Mesothelial cell of epicardium (in vitro differentiated cells): ENCODE measurements at places on chromosomes 2 and 18.

- no peak for DNase-seq
Measured at GRCh38 chr2:232597362-232598079, 35.9 kb upstream of the EFHD1 start.

DNA sequence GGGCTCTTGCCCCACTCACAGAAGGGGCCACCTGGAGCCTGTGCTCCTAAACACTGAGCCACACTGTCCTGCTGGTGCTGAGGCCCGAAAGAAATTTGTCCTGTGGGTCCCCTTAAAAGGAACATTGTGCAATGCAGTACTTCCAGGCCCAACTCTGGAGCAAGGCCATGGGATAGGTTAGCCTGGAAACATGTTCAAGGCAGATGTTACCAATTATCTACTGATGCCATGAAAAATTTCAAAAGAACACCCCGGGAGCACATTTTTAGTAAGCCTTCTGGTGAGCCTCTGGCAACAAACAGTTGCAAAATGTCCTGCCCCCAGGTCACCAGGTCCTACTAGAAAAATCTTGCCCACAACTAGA is 12.3 kb upstream of the PTMA start:
- no peak for DNase-seq

DNA sequence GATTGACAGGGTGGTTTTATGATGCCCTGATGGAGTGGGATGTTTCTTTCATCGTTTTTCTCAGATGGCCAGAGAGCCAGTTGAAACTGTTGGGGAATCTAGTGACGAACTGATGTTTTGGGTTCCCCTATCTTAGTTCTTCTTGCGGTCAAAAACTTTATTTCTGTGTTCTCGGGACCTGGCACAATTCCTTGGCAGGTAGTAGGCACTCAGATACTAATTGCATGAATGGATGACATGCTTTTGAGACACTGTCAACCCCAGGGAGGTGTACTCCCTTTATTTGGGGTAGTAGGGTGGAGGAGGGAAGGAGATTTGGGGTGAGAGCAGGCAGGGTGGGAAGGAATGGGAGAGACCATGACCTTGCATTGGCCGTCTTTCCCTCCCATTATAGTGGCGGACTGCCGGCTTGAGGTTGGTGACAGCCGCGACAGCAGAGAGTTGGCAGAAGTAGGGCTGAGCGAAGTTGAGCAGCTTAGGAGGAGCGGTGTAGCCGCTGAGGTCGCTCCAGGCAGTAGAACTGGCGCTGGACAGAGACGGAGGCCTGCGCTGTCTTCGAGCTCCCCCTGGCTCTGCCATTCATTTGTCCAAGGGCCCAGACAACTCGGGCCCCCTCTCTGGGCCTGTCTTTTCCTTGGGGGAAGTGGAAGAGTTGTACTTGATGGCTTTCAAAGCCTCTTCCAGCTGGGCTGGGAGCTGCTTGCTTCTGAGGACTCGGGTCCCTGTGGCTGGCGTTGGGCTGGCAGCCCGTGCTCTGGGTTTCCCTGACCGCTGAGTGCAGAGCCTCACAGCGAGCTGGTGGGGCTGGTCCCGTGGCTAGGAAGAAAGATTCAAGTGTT is 2.6 kb downstream of the TET3 start:
- no peak for DNase-seq

- DNase-seq, result no peak
Measured at GRCh38 chr2:164008752-164009151, 272.9 kb upstream of the FIGN start.

GRCh38 chr2:62199392-62200125 is 3.6 kb downstream of the B3GNT2 start:
- no peak for DNase-seq

- no peak for DNase-seq
Measured at GRCh38 chr2:113922784-113923183, 32.9 kb downstream of the ACTR3 start.

DNA sequence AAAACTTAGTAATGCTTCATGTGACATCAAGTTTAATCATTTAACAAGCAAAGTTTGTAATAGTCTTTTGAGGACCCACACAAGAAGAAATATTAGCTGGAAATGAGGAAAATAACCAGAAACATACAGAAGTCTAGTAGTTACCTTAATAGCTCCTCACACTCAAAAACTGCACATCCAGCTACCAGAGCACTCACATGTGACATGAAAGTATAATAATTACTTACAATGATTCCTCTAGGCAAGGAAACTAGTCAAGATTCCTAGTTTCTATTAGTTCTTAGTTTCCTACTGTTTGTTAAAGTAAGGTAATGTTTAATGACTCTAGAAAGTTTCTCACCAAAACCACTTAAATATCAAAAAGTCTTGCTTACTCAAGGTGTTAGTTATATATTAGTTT is 335.8 kb downstream of the RAD51AP2 start:
- DNase-seq, result no peak

- no peak for DNase-seq
Measured at GRCh38 chr2:43269706-43270105, 43.3 kb upstream of the ZFP36L2 start.

DNA sequence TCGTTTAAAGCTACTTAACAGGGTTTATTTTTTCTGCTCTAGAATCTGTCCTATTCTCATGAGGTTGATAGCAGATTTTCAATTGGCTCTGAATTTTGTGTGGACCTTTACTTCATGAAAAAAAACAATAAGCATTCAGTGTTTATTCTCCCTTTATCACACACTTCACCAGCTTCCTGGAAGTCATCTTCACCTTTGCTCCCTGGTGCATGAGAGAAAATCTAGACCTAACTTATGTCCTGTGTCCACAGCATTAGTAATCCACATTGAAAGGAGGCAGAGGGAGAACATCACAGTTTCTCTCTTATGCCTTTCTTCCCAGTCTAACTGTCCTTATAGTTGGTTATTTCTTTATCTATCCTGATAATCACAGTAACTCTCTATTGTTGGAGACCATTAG is 316.1 kb downstream of the PTH2R start:
- no peak for DNase-seq

GRCh38 chr2:172995323-172996244 is 80.1 kb upstream of the MAP3K20 start:
- no peak for DNase-seq

DNA sequence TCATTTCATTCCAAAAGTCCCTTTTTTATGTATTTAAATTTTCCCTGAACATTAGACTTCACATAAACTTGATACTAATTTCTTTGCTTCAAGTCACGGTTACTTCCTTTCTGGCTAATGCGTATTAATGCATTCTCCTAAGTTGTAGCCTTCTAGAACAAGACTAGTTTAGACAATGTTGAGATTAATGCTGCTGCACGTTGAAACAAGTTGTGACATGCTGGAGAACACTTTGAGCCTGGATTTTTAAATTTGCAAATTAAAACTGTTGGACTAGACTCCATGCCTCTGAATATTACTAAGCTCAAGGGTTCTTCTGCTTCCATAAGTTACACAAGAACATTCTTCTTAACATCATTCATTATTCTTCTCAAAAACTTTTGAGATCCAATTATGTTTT is 29.1 kb downstream of the ID2 start:
- no peak for DNase-seq

DNA sequence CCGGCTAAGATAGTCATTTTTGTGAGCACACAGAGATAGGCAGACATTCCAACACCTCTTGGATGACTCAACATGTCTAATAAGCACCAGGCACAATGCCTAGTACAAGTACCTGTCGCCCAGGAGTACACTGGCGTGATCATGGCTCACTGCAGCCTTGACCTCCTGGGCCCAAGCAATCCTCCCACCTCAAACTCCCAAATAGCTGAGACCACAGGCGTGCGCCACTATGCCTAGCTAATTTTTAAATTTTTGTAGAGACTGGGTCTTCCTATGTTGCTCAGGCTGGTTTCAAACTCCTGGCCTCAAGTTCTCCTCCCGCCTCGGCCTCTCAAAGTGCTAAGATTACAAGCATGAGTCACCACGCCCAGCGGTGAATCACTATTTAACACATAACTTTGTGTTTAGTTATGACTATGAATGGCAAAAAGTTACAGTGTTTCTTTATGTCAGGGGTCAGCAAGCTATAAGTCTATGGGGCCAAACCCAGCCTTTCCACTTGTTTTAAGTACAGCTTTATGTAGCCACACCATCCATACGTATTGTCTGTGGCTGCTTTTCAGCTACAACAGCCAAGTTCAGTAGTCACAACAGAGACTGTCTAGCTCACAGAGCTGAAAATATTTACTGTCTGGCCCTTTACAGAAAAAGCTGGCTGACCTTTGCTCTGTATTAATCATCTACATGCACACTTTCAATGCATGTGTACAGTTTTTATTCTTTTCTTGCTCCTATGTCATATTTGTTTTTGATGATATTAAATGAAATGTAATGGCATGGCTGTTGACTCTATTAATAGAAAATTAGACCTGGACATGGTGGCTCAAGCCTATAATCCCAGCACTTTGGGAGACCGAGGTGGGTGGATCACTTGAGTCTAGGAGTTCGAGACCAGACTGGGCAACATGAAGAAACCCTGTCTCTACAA is 18.7 kb downstream of the ORC2 start:
- no peak for DNase-seq

- no peak for DNase-seq
Measured at GRCh38 chr2:23478933-23479683, 94.1 kb downstream of the KLHL29 start.

GRCh38 chr18:11324956-11325882 is 175.8 kb upstream of the PIEZO2 start:
- DNase-seq, result no peak

- no peak for DNase-seq
Measured at GRCh38 chr2:39210846-39211245, 32.9 kb downstream of the CDKL4 start.

DNA sequence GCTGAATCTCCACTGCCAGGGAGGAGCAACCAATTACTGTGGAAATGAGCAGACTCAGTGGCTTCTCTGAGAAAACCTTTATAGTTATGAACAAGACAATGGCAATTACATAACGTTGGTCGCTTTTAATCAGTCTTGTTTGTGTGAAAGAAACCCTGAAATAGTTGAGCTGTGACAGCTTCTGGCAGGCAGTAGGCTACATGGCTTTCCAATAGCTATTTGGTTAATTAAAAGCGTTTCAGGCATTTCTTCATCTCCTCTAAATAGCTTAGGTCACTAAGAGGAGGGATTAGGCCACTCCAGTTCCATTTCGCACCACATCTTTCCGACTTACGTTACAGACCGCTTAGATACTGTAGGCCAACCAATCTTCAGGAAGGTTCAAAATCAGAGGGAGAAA is 794.4 kb upstream of the ID2 start:
- DNase-seq, result no peak

DNA sequence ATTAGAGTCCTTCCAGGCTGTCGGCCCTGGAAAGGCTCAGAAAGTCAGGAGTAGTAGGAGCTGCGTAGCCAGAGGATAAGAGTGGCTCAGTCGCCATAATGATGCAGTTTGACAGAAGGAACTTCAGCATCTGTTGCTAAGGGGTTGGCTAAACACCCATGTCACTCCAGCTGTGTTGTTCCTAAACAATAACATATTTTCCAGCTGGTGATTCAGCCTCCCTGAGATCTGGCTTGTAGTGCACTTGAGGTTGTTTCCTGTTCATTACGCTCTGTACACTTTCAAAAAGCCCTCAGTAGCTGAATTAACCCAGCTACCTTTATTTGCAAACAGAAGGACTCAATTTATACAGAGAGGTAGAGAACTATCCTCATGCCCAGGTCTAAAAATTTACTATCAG is 39.7 kb upstream of the EPAS1 start:
- DNase-seq, result no peak

DNA sequence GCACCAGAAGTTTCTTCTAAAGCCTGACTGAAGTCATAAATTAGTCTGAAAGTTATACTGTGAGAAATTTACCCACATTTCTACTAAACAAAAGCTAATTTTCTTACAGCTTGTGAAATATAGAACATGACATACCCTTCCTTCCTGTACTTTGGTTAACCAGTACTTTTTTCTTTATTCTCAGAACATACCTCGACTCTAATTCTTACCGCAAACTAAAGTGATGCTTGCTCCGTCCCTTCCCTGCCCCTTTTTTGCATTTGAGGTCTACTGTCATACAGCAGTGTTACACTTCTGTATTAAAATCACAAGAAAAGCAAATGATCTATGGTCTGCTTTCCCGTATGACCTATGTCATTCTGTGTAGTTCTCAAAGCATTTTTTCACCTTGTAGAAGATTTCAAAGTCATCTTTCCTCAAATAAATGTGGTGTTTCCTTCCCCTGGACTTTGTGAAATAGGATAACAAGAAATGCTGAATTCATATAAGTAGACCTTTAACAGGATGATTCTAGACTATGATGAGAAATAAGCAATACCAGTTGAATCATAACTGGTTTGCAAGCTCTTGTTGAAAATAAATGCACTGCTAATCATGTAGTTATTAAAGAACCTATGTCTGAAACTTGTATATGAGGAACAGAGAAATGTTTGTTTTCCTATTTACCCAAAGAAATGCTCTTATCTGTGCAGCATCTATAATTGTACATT is 30.4 kb downstream of the CYTIP start:
- DNase-seq, result no peak

DNA sequence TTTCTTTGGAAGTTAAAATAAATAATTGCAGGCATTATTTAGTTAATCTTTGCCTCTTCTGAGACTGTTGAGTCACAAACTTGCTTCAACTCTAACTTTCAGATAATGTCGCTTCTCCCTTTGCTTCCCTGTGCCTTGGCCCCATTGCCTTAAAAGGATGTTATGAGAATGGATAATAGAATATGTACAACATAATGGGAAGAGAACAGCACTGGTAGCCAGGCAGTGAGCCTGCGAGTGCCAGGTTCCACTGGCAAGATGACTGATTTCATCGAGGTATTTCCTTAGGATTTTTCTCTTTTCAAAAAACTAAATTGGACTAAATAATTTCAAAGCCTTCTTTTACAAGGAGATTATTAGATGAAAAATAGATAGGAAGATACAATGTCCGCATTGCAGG is 420.9 kb downstream of the TGIF1 start:
- no peak for DNase-seq

GRCh38 chr2:235952714-235953113 is 215.5 kb downstream of the GBX2 start:
- no peak for DNase-seq

DNA sequence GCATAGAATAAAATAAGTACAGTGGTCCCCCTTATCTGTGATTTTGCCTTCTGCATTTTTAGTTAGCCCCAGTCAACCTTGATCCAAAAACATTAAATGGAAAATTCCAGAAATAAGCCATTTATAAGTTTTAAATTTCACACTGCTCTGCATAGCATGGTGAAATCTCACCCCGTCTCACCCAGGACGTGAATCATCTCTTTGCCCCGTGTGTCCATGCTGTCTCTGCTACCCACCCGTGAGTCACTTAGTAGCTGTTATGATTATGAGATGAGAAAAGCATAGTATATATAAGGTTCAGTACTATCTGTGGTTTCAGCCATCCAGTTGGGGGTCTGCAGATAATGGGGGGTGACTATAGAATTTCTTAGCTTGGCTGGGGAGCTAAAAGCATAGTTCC is 67.3 kb downstream of the RHBDD1 start:
- DNase-seq, result no peak

DNA sequence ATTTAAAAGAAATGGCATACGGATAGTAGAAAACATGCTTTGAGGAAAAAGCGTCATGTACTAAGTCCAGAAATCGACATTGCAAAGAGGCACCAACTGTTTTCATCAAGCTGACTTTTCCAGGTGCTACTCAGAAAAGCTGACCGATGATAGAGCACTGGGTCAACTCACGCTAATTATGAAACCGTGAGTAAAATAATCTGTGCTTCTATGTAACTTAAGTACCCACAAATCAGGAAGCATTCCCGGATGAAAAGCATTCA is 353 bp upstream of the NUP35 start:
- no peak for DNase-seq

GRCh38 chr2:29062371-29062770 is 12.0 kb downstream of the PCARE start:
- DNase-seq, result no peak
